ENCODE measurements at places on chromosomes 1 and 21. TPM values are rescaled to one million over a fixed set of nuclear protein-coding genes. Genes with fewer than 3 reads are reported as not detected.

- DNase-seq: no peak
- H3K27me3 ChIP-seq: no peaks in the 10 kb centered on the region
- no peak overlapping the region for H3K4me3 ChIP-seq
- H3K4me1 ChIP-seq: no peaks in the 10 kb centered on the region
These were observed 613.0 kb upstream of the BEND5 start for GRCh38 chr1:49389699-49390098.

CADM3 gene
- total RNA-seq: not detected

ATAD3B gene
- total RNA-seq: 33.8 TPM

DNA sequence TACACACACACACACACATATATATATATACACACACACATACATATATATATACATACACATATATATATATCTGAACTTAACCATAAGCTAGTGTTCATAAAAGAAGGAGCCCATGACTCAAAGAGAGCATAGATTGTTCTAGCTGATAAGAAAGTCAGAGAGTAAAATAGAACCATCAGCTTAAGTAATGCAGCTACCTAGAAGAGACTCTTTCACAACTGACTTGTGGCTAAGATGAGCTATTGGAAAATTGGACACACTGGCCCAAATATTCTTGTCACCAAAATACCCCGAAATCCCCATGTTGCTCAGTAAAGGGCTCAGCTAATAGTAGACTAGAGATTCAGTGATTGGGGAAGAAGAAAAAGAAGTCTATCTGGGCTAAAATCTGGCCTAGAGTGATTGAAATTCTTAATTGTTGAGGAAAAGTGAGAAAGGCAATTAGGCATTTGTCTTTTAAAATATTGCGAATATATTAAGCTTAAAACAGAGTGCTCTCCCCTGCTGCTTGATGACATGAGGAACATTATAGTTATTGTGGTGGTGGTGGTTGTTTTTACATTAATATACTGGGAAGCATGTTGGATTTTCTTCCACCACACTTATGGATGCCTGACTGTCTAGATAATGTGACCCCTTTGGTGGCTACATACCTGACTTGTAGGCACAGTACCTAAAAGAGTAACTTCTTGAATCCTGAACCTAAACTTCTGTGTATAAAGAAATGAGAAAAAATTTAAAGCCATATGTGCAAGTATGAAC is 6.3 kb downstream of the SLAMF1 start:
- no peak overlapping the region for H3K27ac ChIP-seq
- H3K4me3 ChIP-seq: no peak overlapping the region
- no peak for DNase-seq
- no peaks in the 10 kb centered on the region for H3K36me3 ChIP-seq

DNA sequence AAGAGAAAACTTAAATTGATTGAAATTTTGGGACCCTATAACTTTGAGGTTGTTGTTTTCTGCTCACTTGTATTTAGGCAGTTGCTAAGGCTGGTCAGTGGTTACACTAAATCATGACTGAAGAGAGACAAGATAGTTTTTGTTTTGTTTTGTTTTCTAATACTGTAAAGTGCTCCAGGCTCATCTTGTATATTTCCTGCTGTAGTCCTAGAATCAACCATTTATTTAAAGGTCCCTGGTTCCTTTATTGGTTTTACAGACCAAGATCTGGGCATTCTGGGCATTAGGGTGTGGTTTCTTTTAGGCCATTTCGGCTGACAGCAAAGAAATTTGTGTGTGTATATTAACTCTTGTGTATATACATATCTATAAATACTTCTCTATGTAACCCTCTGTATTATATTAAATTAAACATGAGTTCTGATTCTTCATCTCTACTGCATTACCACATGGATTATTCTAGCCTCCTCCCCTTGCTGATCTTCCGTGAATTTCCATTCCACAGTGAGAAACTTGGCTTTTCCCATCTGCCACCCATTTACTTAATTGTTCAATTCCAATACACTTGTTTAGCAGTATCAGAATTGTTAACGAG is 15.0 kb downstream of the SNX27 start:
- no peak overlapping the region for H3K27ac ChIP-seq
- no peak for DNase-seq
- peaks cover 15% of the 10 kb centered on the region for H3K36me3 ChIP-seq
- H3K27me3 ChIP-seq: no peaks in the 10 kb centered on the region

Measured in SJSA1 (cell line).